Cardiac ventricle fibroblast (primary cell): ENCODE measurements at places on chromosomes 4 and X. TPM values are rescaled to one million over a fixed set of nuclear protein-coding genes. Genes with fewer than 3 reads are reported as not detected.

The ARX gene
- not detected in 2 replicates for total RNA-seq

The BMP3 gene
- total RNA-seq, result not detected in 2 replicates

The GC gene
- total RNA-seq, result not detected in 2 replicates

The HAUS3 gene
- total RNA-seq, result 4.2 and 12.6 TPM in 2 replicates

The CLGN gene
- total RNA-seq, result 6.8 TPM in 1 of 2 replicates, not detected in the other

The INPP4B gene
- total RNA-seq, result 1.6 and 2.1 TPM in 2 replicates

The SPANXN4 gene
- total RNA-seq, result not detected in 2 replicates

The RXFP1 gene
- 0.24 and 0.37 TPM in 2 replicates for total RNA-seq
